ENCODE measurements at places on chromosomes 3 and 15.

- no peak for DNase-seq
These were observed 219.7 kb downstream of the SLCO3A1 start for GRCh38 chr15:92073044-92073785.

DNA sequence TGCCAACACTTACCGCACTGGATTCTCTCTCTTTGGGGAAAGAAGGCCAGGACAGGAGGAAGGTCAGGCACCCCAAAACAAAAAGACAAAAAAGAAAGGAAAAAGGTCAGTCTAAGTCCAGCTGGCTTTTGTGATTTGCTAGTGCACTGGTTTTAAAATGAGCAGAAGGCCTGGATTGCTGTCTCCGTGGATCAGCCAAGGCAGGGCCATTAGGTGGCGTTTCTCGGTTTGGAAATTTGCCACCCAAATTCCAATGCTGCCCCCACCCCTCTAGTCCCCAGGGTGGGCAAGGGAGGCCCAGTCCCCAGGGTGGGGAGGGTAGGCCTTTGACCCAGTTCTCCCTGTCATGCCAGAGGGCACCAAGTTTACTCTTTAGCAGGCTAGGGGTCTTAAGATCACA, 33.3 kb downstream of the TLE3 start:
- no peak for DNase-seq

DNA sequence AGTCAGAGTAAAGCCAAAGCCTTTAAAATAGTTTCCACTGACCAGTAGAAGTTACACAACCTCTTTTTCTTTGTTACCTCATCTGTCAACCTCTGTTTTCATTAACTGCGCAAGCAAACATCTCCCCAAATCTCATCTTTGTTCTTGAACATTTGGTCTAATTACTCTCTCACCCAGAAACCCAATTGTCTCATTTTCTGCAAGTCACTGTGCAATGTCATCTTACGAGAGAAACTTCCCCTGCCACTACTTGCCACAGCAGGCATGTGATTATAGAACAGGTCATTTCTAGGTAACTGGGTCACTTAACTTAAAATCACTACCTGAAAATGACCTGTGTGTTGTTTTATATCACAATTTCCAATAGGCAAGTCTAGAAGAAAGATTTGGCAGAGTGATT, 159.4 kb downstream of the SI start:
- no peak for DNase-seq

DNA sequence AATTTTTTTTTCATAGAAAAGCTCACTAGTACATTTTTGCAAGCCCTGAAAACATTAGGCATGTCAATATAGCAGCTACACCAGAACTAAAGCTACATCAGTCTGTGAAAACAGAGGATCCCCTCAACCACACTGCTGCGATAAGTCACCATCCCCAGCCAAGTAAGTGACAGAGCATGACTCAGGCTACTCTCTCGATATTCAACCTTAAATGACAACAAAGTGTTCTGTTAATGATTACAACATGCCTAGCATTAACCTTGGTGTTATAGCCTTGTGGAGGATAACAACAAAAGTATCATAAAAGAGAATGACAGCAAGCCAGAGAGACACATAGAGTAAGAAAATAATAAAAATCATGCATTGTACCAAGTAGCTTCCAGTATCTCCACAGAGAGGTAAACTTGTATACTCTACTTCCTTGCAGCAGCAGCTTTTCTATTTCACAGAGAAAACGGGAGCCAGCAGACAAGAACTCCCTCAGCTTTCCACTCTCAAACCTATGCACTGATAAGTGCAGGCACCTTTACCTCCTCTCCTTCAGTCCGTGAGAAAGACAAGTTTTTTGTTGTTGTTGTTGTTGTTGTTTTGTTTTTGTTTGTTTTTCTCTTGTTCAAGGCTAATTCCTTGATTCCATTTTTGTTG, 76.6 kb downstream of the GBE1 start:
- no peak for DNase-seq

- DNase-seq = no peak
These were observed 239.3 kb downstream of the CPNE4 start for GRCh38 chr3:131795390-131796090.

GRCh38 chr3:6282918-6283317, 578.0 kb upstream of the GRM7 start:
- DNase-seq = no peak

DNA sequence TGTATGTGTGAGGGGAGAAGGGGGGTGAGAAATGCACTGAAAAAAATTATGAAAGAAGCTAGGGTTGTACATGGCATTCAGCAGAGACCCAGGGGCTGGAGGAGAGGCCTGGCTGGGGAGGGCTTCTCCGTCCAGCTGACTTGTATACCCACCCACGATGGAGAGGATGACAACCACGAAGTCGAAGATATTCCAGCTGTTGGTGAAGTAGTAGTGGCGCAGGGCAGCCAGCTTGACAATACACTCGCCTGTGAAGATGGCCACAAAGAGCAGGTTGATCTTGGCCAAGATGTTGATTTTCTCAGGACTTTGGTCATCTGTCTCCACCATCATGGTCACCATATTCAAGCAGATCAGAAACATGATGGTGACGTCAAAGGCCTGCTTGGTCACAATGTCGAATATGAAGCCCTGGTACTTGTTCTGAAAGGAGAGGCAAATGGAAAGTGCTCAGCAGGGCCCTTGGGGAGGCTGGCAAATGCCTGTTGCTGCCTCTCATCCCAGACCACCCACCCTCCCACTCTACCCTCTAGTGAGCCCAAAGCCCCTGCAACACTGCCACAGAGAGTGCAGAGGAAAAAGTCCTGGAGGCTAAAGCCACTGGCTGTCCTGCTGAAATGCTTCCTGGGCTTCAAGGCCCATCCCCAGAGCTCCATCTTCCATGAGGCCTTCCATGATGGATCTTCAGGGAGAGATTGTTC, 58.1 kb downstream of the EXOG start:
- no peak for DNase-seq

DNA sequence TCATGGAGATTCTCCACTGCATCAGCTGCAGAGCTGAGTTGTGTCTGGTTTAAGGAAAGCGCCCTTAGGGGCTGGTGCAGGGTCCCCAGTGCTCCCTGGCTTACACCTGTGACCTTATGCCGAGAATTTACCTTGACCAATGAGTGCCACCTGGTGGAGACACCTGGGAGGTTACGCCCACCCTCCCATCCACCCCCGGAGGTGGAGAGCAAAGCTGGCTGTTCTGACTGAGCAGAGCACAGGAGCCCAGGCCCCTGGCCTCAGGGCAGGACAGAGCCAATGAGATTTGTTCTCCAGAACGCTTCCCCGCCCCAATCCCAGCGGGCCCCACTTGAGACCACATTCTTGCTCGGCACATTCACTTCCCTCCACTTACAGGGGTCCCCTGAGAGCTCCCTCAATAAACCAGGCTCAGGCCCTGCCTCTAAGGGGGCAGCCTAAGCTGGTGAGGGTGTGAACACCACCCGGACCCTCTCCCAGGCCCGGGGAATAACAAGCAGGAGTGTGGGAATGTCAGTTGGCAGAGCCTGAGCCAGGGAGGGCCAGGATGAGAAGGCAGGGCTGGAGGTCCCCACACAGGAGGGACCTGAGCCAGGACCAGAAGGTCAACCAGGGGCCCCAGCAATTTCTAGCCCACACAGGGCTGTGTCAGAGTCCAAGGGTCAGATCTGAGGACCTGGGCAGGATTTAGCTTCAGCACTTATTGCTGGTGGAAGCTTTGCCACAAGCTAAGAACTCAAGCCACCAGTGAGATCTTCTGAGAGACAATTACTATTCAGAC, 117.1 kb downstream of the TPRA1 start:
- DNase-seq = no peak

- DNase-seq = no peak
These were observed 10.6 kb upstream of the TBC1D5 start for GRCh38 chr3:17752876-17753631.

DNA sequence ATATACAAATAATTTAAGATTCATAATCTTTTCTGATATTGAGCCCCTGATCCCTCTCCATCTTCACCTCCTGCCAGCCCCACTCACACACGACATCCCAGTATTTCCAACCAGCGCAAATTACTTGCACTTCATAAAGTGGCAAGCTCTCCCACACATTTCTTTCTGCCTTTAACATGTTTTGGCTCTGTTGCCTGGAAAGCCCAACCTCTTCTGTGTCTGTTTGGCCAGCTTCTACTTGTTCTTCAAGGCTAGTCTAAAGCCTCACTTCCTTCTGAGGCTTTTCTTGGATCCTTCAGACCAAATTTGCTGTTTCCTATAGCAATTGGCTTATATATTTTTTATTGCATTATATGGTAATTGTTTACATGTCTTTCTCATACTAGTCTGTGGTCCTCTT, 5.1 kb upstream of the TM6SF1 start:
- no peak for DNase-seq

DNA sequence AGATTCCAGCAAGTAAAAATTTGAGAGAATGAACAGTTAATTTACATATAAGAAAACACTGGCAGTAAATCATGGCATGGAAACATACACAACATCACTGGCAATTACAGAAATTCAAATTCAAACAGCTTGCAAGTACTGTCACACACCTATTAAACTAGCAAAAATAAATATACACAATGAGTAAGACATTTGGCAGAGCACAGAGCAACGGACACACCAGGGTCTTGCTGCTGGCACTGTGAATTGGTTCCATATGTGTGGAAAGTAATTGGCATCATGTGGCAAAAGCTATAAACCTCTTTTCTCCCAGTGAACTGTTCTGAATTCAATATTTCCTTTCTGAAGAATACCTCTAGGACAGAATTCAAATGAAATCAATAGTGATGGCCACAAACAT, 78.3 kb downstream of the LRRK1 start:
- no peak for DNase-seq

DNA sequence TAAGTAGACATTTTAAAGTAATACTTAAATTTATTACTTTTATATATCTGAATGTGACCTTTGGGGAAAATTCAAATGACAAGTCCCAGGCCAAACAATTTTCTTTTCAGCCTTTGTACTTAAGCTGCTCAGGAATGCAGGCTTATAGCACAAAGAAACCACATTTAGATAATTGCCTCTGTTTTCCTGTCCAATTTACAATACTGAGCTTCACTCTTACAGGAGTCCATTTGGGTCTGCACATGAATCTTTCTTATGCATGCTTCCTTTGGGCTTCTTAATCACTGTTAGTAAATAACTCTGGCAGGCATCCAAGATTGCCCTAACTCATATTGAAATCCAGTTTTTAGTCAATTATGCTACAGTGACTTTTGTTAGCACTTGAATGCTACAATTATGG, 459.4 kb upstream of the TGFBR2 start:
- DNase-seq = no peak

- DNase-seq = no peak
These were observed 764.2 kb downstream of the NTRK3 start for GRCh38 chr15:87492321-87492720.

GRCh38 chr3:7779331-7779730, 722.3 kb upstream of the LMCD1 start:
- DNase-seq = no peak

GRCh38 chr3:70919091-70919490, 606.7 kb upstream of the MDFIC2 start:
- no peak for DNase-seq

- DNase-seq = peak; percentile 74
These were observed 267.0 kb downstream of the PLCL2 start for GRCh38 chr3:17151598-17152373.

DNA sequence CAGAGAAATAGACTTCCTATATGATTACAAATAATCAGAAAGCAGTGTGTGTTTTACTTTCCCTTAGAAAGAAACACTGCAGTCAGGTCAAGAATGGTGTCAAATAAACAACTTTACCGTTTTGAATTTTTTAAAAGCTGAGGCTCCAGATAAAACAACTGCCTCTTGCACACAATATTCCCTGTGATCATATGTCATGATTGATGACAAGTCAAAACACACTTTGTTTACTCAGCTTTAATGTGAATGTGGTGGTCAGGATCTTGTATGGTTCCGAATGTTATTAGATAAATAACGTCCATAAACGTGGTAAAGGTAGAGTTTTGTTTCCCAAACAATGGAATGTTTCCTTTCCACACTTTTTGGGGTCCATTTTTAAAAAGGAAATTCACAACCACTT, 428.4 kb upstream of the MDFIC2 start:
- DNase-seq = no peak

DNA sequence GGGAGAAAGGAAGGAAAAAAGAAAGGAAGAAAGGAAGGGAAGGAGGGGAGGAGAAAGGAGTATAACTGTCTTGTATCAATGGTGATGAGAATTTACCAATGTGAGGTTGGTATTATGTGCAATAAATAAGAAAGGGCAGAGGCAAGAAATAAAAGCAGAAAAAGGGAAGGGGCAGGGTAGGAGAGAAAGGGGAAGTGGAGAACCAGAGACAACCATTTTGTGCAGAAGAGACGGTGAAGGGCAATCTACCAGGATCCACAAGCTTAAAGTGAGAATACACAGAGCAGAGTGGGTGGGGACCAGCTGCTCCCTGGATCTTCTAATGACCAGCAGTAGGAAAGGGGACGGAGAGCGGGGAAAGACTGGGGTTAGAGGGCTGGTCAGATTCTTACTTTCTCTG, 106.9 kb upstream of the SLCO2A1 start:
- no peak for DNase-seq

DNA sequence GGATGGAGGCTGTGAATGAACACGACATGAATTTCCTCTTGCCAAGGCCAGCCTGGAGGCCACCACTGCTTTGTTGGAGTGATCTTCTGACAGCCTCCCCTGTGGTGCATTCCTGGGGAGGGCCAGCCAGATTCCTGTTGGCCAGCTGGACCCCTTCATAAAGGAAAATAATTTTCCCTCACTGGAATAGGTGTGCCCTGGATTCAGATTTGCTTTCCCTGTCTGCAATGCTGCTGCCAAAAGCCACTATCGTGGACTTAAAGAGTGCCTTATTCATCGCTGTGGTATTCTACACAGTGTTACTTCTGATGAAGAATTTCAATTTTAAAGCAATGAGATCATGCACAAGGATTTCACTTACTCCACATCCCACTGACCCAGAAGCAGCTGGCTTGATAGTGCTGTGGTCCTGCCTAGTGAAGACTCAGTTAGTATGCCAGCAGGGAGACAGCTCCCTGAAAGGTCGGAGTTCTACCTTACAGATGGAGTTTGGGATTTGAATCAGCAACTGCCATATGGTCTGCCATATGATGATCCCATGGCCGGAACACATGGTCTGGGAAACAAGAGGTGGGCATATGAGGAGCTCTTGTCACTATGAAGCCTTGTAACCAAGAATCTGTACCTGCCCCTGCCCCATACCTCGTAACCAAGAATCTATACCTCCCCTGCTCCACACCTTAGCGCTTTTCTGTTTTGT, 145.2 kb downstream of the KLF13 start:
- no peak for DNase-seq

- DNase-seq = no peak
These were observed 165.2 kb upstream of the CMC1 start for GRCh38 chr3:28076246-28076645.

- no peak for DNase-seq
These were observed 8.3 kb upstream of the PGPEP1L start for GRCh38 chr15:99015698-99016568.

- no peak for DNase-seq
These were observed 7.3 kb downstream of the ADAMTS17 start for GRCh38 chr15:100334456-100334855.

GRCh38 chr3:43998836-43999727, 242.6 kb upstream of the TOPAZ1 start:
- no peak for DNase-seq

DNA sequence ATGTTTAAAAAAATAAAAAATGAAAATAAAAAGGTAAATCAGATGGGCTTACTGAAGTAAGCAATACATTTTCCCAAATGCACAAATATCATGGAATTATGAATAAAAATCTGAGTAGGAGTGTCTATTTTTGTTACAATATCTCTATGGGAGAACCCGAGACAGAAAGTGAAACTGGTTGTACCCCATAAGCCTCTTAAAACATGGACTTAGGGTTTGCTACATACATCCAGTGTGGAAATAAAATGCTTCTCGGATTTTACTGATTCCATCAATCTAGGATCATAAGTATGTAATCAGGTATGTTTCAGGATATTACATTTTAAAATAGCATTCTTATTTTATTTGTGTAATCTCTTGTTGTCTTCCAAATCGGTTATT, 177.8 kb upstream of the CDIN1 start:
- DNase-seq = no peak
